ENCODE measurements at places on chromosomes 3 and 15.

DNA sequence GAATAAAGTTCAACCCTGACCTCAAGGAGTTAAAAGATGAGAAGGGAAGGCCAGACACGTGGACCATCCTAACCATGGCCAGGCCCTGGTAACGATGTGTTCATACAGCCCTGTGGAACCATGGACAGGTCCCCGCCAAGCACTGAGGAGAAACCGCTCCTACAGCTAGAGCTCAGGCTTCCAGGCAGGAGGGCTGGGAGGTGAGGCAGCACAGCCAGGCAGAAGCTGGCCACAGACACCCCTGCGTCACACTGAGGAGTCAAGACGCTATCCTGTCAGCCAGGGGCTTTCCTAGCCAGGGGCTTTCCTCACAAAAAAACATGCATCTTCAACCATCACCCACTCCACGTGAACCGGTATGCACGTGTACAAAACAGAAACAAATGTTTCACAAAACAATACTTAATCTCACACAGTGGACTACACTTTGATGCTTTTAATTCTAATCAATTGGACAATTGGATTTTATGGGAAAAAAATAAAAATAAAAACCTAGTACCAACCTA lies 73.2 kb downstream of the TBC1D2B start:
- DNase-seq: no peak

- no peak for DNase-seq
Measured at GRCh38 chr3:33937628-33938027, 139.2 kb downstream of the PDCD6IP start.

GRCh38 chr3:127827808-127828207 lies 5.5 kb upstream of the MGLL start:
- DNase-seq: no peak

DNA sequence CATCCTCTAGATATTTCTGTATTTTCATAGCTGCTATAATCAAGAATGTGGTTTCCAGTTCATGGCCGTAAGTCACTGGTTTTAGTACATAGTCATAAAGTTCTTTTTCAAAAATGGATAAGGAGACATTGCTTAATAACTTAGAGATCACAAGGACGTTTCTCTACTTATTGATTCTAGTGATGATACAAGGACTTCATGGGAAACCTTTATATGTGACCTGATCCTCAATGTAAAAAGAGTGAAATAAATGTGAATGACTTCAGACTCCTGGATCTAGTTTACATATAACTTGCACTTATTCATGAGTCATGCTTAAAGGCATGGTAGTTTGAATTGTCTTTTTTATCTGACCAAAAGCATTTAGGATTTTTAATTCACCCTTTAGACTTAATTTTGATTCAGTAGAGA lies 35.2 kb downstream of the TSC22D2 start:
- DNase-seq: no peak

GRCh38 chr3:134085034-134085775 lies 55.5 kb upstream of the SLCO2A1 start:
- DNase-seq: no peak

GRCh38 chr3:197490098-197491058 lies 65.4 kb downstream of the BDH1 start:
- DNase-seq: no peak

GRCh38 chr15:65980824-65981456 lies 111.6 kb downstream of the RAB11A start:
- no peak for DNase-seq

DNA sequence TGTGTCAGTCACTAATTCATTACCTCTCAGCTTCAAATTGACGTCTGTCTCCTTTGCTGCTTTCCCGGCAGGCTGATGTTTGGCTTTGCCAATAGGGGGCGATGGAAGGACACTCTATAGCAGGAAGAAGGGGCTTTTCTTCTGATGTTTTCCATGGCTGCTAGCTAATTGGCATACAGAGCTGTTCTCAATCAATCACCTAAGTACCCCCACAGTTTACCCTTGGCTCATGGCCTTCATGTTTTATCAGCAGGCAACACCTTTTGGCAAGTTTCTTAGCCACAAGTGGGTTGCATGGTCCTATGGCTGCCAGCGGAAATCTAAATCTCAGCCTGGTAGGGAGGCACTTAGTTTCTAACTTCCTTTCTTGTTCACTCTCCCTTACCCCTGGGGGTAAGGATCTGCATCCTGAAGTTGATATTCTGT lies 45.0 kb downstream of the ESYT3 start:
- DNase-seq: no peak

DNA sequence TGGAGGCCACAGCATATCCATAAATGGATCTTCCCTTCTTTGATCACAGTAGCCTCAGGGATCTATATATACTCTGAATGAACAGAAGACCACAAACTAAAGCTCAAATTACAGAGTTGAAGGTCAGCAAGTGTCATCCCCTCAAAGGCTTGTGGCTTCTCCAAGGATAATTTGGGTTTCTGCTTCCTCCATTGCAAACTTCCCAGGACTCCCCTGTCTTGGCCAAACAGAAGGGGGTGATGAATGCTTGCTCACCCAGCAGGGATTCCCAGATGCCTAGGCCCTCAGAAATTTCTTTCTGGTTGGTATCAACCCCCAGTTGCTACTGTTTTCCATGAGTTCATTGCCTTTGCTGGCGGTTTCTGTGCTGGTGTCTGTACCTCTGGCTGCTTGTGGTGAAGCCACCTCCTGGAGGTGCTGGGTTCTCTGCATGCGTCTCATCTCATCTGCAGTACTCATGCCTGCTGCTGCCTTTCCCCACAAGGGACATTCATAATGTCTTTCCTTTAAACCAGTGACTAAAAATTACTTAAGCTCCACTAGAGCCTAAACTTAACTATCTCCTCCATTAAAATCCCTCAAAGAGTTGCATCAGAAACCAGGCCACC lies 17.7 kb downstream of the ENTPD3 start:
- DNase-seq: no peak

- no peak for DNase-seq
Measured at GRCh38 chr3:56861511-56861910, 59.8 kb upstream of the ARHGEF3 start.

- no peak for DNase-seq
Measured at GRCh38 chr3:10950476-10951294, 41.9 kb upstream of the SLC6A1 start.

DNA sequence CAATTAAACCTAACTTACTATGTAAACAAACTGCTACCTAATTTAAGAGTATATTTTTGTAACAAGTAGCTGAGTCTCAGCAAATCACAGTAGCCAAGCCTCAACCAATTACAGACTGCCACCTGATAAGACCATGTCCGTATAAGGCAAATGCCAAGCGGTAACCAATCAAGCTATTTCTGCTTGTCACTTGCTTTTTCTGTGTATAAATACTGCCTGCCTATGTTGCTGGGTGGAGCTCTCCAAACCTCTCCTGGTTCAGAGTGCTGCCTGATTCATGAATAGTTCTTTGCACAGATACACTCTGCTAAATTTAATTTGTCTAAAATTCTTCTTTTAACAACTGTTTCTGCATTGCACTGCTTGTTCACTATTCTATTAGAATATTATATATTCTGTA lies 42.6 kb downstream of the ZNF148 start:
- DNase-seq: no peak

- no peak for DNase-seq
Measured at GRCh38 chr3:38648659-38649499, 608 bp downstream of the SCN5A start.

GRCh38 chr15:78951841-78952238 lies 7.0 kb upstream of the CTSH start:
- DNase-seq: no peak

DNA sequence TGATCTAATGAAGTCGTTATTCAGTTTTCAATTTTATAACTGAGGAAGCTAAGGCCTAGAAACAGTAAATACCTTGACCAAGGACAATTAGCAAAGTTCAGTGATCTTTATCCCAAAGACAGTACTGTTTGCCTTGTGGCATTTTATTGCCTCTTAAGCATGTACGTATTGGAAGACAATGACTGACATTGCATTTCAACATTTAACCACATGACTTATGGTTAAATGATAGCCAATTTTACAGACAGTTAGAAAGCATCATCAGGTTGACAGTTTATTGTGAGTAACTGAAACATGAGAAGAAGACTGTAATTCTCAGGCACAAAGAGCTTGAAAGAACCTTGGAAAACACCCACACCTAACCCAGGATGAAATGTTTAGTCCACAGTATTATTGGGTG lies 390.8 kb upstream of the ZNF385D start:
- DNase-seq: no peak

- no peak for DNase-seq
Measured at GRCh38 chr15:62469874-62470688, 305.0 kb upstream of the C2CD4B start.

DNA sequence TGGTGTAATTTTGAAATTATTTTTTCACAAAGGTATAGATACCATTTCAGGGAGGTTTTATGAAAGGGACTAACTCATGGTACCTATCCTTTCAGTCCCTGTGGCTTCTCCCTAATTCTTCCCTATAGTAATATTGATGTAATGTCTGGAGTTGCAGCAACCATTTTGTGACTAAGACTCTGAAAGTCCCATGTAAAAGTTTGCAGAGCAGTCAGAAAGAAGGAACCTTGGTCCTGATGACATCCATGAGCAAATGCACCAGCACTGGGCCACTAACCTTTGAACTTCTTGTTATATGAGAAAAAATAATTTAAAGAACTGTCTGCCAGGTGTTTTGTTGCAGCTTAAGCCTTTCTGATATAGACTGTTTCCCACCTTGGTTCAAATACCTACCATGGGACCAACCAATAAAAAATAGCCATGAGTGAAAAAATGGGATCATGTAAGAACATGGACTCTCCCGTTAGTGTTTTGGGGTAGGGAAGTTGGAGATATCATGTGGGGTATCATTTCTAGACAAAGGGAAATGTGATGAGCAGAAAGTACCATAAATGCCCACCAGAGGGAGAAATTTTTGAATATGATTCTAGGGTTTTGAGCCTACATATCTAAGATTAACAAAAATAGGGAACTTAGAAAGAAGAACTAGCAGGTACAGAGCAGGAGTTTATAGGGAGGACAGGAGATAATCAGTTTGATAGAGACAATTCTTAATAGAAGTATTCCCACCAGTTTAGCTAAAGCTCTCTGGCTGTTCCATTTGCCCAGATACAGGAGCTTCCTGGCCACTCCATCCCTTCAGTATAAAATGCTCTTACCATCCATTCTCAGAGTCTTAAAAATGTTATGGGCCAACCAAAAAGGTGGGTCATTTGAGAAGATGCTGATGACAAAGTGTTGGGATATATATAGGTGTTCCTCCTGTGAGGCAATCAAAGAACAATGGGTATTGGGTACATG lies 3.4 kb upstream of the CPOX start:
- DNase-seq: no peak

DNA sequence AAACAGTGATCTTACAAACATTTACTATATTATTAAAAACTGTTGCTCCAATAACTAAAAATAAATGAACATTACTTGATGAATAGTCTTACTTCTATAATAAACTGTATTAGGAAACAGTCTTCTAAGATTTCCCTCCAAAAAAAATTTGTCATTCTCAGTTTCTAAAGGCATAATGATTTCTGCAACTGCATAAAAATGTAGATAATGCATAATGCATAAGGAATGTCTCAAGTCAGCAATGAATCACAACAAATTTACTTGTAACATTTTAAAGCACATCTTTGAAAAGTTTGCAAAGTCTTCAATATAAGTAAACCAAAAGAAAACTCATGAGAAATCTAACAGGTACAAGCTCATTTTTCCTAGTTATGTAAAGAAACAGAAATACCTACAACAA lies 113.5 kb downstream of the VPS13C start:
- no peak for DNase-seq

All from activated CD4-positive, CD25-positive, alpha-beta regulatory T cell treated with anti-CD3 and anti-CD28 coated beads, Interleukin-2, amount 50 U/mL, for 16 hours (primary cell).